ENCODE measurements at places on chromosomes 16 and 17.

- peak; percentile 83 for DNase-seq
These were observed 43.5 kb downstream of the TBX21 start for GRCh38 chr17:47776330-47777197.

DNA sequence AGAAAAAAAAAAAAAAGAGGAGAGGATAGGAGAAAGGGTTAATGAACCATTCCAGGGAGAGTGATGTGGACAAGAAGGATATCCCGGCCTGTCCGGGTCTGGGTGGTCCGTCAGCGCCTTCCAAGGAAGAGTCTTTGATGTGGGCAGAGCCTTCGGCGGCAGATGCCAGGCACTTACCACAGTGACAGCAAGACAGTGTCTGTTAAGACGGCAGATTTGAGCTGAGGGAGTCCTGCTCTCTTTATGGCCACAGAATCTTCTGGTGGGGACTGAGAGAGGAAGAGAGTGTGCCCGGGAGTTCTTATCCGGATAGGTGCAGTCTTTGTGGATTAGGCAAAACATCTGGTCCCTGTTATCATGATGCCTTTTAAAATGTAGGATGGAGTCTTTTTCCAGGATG, 95.2 kb downstream of the ZDHHC7 start:
- DNase-seq = no peak

GRCh38 chr17:50060951-50061712, 5.2 kb downstream of the ITGA3 start:
- no peak for DNase-seq

GRCh38 chr17:31721291-31722025, 137.6 kb downstream of the COPRS start:
- DNase-seq = no peak

- peak; percentile 96 for DNase-seq
These were observed 172.8 kb upstream of the ZNF267 start for GRCh38 chr16:31700530-31701388.

GRCh38 chr17:4599505-4600281, 15.4 kb downstream of the SMTNL2 start:
- DNase-seq = no peak

GRCh38 chr16:66121466-66121865, 245.0 kb upstream of the CDH5 start:
- no peak for DNase-seq

Data from Karpas-422 (cell line).